ENCODE measurements at places on chromosomes 6 and 20.

DNA sequence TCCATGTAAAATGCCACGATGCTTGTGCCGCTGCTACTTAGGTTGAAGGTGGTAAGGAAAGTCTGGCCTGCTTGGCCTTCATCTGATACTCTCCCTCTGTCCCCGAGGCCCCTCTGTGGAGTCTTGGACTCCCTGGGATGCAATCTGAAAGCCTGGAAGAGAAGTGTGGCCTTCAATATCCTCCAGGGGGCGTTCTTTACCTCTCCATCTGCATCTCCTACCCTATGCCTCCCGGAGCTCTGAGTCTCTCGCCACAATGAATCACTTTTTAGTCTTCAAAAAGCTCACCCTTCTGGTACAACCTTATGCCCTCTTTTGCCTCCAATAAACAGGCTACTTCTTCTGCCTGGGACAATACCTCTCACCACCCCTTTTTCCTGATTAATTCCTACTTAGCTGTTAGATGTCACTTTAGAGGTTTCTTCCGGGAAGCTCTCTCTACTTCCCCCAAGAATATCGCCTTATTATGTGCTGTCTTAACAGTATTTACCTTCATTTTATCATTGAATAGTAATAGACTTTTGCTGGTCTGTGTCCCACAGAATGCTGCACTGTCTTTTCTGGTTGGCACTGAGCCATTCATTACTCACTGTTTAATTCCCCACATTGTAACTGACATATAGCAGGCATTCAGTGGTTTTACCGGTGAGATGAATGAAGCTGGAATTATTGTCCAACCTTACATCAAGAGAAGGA lies 13.9 kb upstream of the ATG5 start:
- DNase-seq, result peak; percentile 43

DNA sequence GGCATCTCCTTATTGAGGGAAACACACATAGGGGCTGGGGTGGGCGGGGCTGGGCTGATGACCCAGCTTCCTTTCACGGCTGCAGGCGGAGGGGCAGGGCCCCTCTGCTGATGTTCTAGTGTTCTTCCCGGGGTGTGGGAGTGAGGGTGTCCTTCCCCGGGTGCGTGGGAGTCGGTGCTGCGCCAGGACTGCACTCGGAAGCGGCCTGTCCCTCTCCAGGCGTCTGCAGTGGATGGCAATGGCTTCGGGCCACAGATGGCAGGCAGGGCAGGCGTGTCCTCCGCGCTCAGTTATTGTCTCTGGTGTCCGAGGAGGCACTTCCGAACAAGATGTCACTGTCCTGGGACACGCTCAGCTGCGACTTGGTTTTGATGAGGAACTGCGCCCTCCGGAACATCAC lies 19.2 kb downstream of the KCNG1 start:
- no peak for DNase-seq

DNA sequence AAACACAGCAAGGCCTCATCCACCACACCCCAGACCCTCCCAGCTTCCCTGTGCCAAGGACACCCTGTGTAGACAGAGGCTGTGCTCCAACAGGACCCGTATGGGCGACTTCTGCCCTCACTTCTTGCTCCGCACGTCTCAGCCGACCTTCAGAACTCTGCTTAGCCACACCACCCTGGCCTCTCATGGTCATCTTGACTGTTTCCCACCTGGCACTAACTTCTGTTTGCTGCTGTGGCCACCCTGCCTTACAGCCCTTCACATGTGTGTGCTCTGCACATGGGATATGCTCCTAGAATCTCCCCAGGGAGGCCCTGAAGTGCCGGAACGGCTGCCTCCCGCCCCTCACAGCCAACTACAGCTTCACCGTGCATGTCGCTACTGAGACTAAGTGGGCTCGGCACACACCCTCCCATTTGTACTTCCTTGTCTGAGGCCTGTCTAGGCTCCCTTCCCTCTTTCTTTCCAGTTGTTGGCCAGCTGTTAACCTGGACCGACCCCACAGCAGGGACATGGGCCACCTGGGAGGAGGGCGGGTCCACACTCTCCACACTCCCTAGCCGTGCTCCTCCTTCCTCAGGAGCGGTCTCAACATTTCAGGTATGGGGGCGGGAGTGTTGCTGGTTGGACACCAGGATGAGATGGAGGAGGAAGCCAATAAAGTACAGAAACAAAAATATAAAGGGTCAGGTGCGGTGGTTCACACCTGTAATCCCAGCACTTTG lies 69.6 kb downstream of the PYGB start:
- DNase-seq, result no peak

GRCh38 chr6:157967020-157967419 lies 14.6 kb upstream of the SYNJ2 start:
- no peak for DNase-seq

- DNase-seq, result no peak
These were observed 3.6 kb downstream of the C6orf52 start for GRCh38 chr6:10690651-10691445.

Measured in non-pigmented ciliary epithelial cell (primary cell).